ENCODE measurements at places on chromosomes 12 and 14. TPM values are rescaled to one million over a fixed set of nuclear protein-coding genes. Genes with fewer than 3 reads are reported as not detected.

Gene PLEKHG7
- not detected for total RNA-seq

Gene APOF
- total RNA-seq = not detected

Gene KLHDC1
- total RNA-seq = 19.8 TPM

Gene BIN2
- 2.3 TPM for total RNA-seq

Gene RD3L
- 1.2 TPM for total RNA-seq

Gene SIRT4
- 3.0 TPM for total RNA-seq

Gene NFATC4
- total RNA-seq = 5.5 TPM

All from diencephalon (tissue), 1 donor.